ENCODE measurements at places on chromosomes 7 and 10. TPM values are rescaled to one million over a fixed set of nuclear protein-coding genes. Genes with fewer than 3 reads are reported as not detected.

The GRM3 gene
- not detected for total RNA-seq

The ACTR3C gene
- total RNA-seq: not detected

The DDC gene
- not detected for total RNA-seq

The ZEB1 gene
- total RNA-seq: 32.4 TPM

The PAX2 gene
- total RNA-seq: not detected

The ZNF746 gene
- 14.4 TPM for total RNA-seq

The SHTN1 gene
- 0.82 TPM for total RNA-seq

The AQP1 gene
- not detected for total RNA-seq

The UCN3 gene
- total RNA-seq: not detected

The UPK3B gene
- not detected for total RNA-seq

The IDI1 gene
- total RNA-seq: 96.2 TPM

The CEP55 gene
- 98.6 TPM for total RNA-seq

The TBRG4 gene
- 82.0 TPM for total RNA-seq

The AP1S1 gene
- 153 TPM for total RNA-seq

The PAPSS2 gene
- total RNA-seq: 38.6 TPM

The TMEM184A gene
- not detected for total RNA-seq

The SAMD9 gene
- total RNA-seq: 14.6 TPM

The CDK1 gene
- 131 TPM for total RNA-seq

The HIP1 gene
- 4.4 TPM for total RNA-seq

The CH25H gene
- total RNA-seq: 0.63 TPM

The TMEM273 gene
- total RNA-seq: not detected

The ANKIB1 gene
- total RNA-seq: 18.7 TPM

The GRID1 gene
- total RNA-seq: 0.15 TPM

The GBX1 gene
- total RNA-seq: not detected

Measured in MG63 (cell line).